CD8-positive, alpha-beta memory T cell (primary cell): ENCODE measurements at places on chromosomes 1 and 21. TPM values are rescaled to one million over a fixed set of nuclear protein-coding genes. Genes with fewer than 3 reads are reported as not detected.

GRCh38 chr1:162549001-162549400, 12.5 kb upstream of the UAP1 start:
- H3K36me3 ChIP-seq: no peaks in the 10 kb centered on the region
- H3K4me1 ChIP-seq: no peaks in the 10 kb centered on the region
- no peak overlapping the region for H3K27ac ChIP-seq

The TMPRSS15 gene
- total RNA-seq: not detected

The UBL4B gene
- not detected for total RNA-seq

GRCh38 chr1:8349961-8350360, 32.0 kb downstream of the SLC45A1 start:
- peaks cover 7% of the 10 kb centered on the region for H3K36me3 ChIP-seq
- H3K27ac ChIP-seq: no peak overlapping the region
- DNase-seq: no peak

DNA sequence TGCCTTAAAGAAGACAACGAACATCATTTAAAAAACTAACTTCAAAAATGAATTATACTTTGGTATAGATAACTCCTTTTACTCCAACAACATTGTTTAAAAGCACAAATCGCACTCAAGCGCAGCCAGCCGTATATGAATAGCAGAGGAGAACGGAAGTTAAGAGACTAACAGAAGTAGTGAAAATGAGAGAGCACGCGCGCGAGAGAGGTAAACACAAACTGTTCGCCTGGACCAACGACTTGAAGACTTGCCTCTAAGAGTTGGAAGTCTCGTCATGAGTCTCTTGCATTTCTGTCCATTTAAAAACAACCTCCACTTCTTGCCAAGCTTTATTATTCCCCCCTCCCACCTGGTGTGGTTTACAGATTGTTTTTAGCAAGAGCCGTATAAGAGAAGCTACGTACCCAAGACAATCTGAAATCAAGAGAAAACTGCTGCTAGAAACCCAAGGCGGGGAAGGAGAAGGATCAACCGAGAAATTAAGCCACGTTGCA, 479 bp downstream of the SELENOF start:
- no peak for DNase-seq
- H3K27ac ChIP-seq: peak overlapping the region; percentile 91
- H3K27me3 ChIP-seq: no peaks in the 10 kb centered on the region
- peak overlapping the region; percentile 96 for H3K4me3 ChIP-seq

The TNFRSF9 gene
- 279 TPM for total RNA-seq

The REN gene
- total RNA-seq: not detected

- H3K36me3 ChIP-seq: peaks cover 5% of the 10 kb centered on the region
- H3K4me1 ChIP-seq: no peaks in the 10 kb centered on the region
- no peak overlapping the region for H3K4me3 ChIP-seq
- H3K27ac ChIP-seq: no peak overlapping the region
Observed at GRCh38 chr1:10068605-10069294, 36.0 kb downstream of the UBE4B start.

- H3K27me3 ChIP-seq: no peaks in the 10 kb centered on the region
- no peaks in the 10 kb centered on the region for H3K36me3 ChIP-seq
- H3K4me1 ChIP-seq: peaks cover 10% of the 10 kb centered on the region
- no peak overlapping the region for H3K4me3 ChIP-seq
Observed at GRCh38 chr1:110216844-110217444, 6.8 kb downstream of the KCNC4 start.

DNA sequence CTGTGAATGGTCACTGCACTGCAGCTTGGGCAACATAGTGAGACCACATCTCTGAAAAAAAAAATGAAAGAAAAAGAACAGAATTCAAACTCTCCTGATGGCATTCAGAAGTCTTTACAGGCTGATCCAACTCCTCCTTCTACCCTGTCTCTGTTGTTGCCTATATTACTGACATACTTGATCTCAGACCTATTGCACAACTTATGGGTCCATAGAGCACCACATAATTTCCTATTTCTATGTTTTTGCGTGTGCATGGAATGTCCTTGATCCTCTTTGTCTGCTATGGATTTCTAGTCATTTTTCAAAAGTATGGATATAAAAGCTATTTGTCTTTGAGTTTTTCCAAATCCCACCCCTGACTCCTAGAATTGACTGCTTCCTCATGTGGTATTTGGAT, 22.4 kb upstream of the CYP2J2 start:
- no peaks in the 10 kb centered on the region for H3K4me1 ChIP-seq
- no peaks in the 10 kb centered on the region for H3K36me3 ChIP-seq
- H3K27me3 ChIP-seq: no peaks in the 10 kb centered on the region
- H3K27ac ChIP-seq: no peak overlapping the region
- no peak for DNase-seq

DNA sequence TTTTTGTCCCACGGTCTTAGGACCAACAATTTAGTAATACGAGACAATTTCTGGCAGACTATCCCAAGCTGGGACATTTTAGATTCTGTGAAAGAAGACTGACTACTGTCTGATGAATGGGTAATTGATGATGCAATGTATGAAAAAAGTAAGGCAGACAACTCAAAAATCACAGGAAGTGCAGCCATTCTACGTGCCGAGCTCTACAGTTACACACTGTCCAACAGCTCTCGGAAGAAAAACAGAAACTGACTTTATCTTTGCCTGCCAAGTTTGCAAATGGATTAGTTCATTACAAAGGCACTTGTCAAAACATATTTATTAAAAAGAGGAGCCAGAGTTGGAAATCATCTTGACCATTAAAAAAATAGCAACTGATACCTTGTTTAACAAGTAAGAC, 31.3 kb downstream of the ZBTB8B start:
- no peaks in the 10 kb centered on the region for H3K4me1 ChIP-seq
- DNase-seq: no peak

DNA sequence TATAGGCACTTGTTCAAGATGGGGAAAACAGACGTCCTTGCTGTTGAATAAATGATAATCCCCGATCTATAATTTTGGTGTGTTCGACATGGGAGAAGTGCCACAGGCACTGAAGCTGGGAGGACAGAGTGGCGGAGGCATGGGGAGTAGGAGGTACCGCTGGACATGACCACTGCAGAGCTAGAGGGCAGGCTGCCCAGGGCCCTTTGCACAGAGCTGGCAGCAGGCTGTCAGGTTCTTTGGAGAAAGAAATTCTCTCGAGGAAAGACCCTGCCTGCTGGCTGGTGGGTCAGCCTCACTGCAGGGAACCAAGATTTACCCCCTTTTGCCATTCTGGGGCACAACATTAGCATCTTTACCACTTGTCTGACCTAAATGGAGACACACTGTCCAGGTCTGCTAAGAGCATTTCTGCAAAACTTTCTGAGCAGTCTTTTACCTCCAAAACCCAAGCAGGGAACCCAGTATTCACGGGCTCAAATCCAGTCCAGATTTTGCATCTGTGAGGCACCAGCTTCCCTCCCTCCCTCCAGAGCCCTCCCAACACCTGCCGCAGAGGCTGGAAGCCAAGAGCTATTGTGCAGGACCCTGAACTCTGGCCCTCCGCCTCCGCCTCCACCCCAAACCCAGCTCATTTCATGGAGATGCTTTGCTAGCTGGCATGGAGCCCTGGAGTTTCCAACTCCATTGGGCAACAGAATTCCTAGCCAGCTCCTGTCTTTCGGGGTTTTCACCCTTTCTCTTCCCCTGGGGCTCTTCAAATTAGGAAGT, 142.3 kb downstream of the PLXNA2 start:
- no peak for DNase-seq
- H3K27me3 ChIP-seq: no peaks in the 10 kb centered on the region
- no peaks in the 10 kb centered on the region for H3K36me3 ChIP-seq
- H3K4me3 ChIP-seq: no peak overlapping the region

The AXDND1 gene
- 0.58 TPM for total RNA-seq

DNA sequence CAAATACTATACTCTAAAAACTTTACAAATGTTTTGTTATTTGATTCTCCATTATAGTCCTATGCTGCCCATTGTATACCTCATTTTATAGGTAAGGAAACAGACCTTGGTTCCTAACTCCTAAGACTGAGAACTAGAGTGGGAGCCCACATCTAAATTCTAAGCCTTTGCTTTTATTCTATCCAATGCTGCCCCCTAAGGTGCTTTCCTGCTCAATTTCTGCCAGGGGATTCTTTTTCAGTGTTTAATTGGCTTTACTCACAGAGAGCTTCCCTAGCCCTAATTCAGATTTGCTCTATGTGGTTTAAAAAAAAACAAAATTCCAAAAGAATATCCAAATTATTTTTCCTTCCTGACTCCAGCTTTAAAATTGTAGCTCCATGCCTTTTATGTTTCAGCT, 64.5 kb downstream of the KIF14 start:
- H3K36me3 ChIP-seq: no peaks in the 10 kb centered on the region
- no peaks in the 10 kb centered on the region for H3K27me3 ChIP-seq
- DNase-seq: no peak
- no peak overlapping the region for H3K4me3 ChIP-seq

DNA sequence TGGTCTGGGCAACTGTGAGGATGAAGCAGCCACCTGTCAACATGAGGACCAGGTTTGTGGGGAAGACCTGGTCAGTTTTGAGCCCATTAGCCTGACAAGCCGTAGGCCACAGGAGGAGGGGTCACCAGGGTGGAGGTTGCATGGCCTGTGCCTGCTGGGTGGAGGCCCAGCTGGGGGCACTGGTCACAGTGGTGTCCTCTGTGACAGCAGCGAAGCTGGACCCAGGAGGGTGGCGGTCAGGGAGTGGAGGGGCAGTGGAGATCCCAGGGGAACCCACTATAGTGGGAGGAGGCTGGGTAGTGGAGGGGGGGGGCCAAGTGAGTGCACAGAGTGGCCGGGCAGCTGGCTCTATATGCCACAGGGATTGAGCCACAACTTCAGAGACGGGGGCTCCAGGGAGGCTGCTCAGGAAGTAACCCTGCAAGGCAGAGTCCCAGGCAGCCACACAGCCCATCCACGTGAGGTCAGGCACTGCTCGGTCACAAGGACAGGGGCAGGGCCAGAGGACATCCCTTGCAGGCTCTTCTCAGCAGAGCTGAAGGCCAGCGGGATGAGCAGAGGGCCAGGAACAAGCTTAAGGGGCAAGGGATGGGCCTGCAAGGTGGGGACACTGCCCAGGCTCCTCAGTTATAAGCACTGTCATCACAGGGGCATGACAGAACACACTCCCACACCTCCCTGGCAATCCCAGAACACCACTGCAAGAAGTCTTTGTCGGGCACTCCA, 2.3 kb upstream of the C1orf35 start:
- H3K36me3 ChIP-seq: peaks cover 13% of the 10 kb centered on the region
- DNase-seq: no peak
- no peak overlapping the region for H3K27ac ChIP-seq
- H3K4me1 ChIP-seq: peaks cover 38% of the 10 kb centered on the region

The ZBED6 gene
- total RNA-seq: 13.5 TPM

The CATSPERE gene
- total RNA-seq: 0.24 TPM

GRCh38 chr21:38383411-38384237, 114.7 kb downstream of the ERG start:
- H3K4me3 ChIP-seq: no peak overlapping the region
- no peaks in the 10 kb centered on the region for H3K36me3 ChIP-seq
- no peaks in the 10 kb centered on the region for H3K4me1 ChIP-seq
- H3K27me3 ChIP-seq: no peaks in the 10 kb centered on the region

- DNase-seq: peak; percentile 65
- H3K4me1 ChIP-seq: no peaks in the 10 kb centered on the region
- no peak overlapping the region for H3K27ac ChIP-seq
Observed at GRCh38 chr1:38052750-38053415, 6.3 kb upstream of the POU3F1 start.

DNA sequence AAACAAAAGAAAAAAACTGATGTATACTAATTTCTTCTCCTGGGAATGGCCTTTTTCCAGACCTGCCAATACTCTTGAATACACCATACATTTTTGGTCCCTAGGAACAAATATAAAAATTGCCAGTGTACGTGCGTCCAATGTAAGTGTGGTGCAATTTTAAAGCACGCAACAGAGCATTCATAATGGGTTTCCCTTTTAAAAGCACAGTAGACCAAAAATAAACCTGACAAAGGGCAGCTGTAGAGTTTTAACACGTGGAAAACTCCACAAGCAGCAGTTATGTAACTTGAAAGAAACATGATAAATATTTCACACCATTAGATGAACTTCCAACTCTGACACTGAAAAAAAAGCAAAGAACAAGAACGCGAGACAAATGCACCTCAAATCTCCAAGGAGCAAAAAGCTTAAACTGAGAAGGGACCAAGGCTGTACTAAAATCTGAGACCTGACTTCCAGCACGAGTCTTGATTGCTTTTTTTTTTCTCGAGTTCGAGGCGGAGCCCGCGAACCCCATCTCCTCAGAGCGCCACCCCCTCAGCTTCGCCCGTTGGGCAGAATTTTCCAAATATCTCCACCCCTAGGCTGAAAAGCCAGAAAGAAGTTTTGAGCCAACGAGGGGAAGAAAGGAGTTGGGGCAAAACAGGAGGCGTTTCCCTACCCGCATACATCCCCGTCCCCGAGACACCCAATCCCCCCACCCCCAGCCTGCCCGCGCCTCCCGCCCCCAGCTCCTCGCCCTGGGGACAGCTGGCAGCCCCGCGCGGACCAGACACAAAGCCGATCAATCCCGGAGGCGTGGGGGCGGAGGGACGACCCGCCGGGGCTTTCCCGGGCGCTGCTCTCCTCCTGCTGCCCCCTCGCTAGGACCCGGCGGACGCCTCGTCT, at the start of gene JAM2:
JAM2 (plus strand) TSS at position 599 of the 891 bp plus-strand sequence. CDS start 564 bp downstream, outside the sequence.
- no peak within 1 kb of the TSS for H3K27ac ChIP-seq
- peak within 1 kb of the TSS; percentile 53 for H3K4me3 ChIP-seq
- H3K4me1 ChIP-seq: peaks cover 12% of the 10 kb centered on the region
- peak; percentile 29 for DNase-seq

DNA sequence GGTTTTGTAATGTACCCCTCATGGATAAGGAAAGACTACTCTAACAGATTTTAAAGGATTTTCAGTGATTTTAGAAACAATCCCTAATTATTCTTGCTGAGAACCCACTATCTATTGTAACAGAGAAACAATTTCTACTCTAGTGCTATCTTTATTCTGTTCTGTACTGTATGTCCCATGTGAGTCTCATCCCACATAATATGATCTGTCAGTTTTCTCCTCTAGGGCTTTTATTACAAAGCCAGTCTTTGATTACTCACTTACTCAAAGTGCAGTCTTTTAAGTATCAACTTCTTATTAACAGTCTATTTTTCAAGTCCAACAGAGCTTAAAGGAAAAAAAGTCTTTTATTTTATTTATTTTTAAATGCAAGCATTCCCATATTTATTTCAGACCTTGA, 54.8 kb downstream of the CTH start:
- no peaks in the 10 kb centered on the region for H3K4me1 ChIP-seq
- DNase-seq: no peak
- H3K27ac ChIP-seq: no peak overlapping the region
- H3K36me3 ChIP-seq: no peaks in the 10 kb centered on the region
- H3K4me3 ChIP-seq: no peak overlapping the region

DNA sequence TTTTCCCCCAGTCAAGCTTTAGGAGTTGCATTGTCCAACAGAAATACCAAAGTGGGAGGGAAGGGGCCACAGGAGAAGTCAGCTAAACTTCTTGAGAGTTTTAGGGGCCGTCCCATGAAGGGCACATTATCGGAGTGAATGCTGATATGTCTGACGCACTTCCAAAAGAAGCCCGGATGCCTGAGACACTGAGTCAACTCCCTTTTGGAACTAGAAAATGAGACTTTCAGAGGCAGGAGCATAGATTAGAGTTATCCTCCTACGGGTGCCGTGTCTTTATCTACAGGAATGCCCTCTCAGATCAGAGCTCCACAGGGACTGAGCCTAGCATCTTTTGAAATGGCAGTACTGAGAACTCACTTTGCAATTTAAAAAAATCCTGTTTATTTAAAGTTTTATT, 13.1 kb downstream of the ACTN2 start:
- no peak for DNase-seq
- no peaks in the 10 kb centered on the region for H3K4me1 ChIP-seq
- H3K36me3 ChIP-seq: no peaks in the 10 kb centered on the region

The TTLL10 gene
- total RNA-seq: not detected

The MAGI3 gene
- total RNA-seq: 3.1 TPM
